ENCODE measurements at places on chromosomes 7 and 10. TPM values are rescaled to one million over a fixed set of nuclear protein-coding genes. Genes with fewer than 3 reads are reported as not detected.

TRIM74 gene
- not detected for total RNA-seq

DNA sequence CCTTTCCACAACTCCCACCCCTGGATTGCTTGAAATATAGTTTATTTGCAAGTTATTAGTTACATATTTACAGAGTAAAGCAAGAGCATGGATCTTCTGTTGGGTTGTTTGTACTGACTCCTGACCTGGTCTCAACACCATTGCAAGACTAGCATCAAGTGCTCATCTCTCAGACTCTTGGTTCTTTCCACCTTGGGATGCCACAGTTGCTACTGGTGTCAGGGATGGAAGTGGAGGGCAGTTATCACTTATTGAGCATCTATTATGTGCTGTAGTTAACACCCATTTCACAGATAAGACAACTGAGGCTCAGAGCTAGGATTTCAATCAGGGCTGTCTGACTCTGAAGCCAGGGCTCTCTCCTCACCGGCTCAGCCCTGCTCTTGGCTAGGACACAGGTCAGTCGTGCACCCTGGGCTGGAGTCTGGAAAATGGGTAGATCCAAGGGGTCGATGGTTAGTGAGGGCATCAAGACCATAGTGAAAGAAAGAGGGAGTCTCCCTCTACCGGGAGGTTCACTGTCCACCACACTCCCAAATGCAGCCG lies 614 bp upstream of the ADAMTS14 start:
- no peaks in the 10 kb centered on the region for H3K27me3 ChIP-seq
- H3K27ac ChIP-seq: peak overlapping the region; percentile 62
- H3K36me3 ChIP-seq: peaks cover 3% of the 10 kb centered on the region
- peak overlapping the region; percentile 68 for H3K4me3 ChIP-seq

- H3K4me1 ChIP-seq: no peaks in the 10 kb centered on the region
- no peaks in the 10 kb centered on the region for H3K36me3 ChIP-seq
- H3K27ac ChIP-seq: no peak overlapping the region
- DNase-seq: no peak
Observed at GRCh38 chr7:48292949-48293348, 121.7 kb downstream of the ABCA13 start.

- no peaks in the 10 kb centered on the region for H3K27me3 ChIP-seq
- peak overlapping the region; percentile 87 for H3K4me3 ChIP-seq
- H3K36me3 ChIP-seq: peaks cover 5% of the 10 kb centered on the region
- DNase-seq: peak; percentile 95
- H3K27ac ChIP-seq: peak overlapping the region; percentile 98
Observed at GRCh38 chr7:139777133-139777891, 486 bp downstream of the HIPK2 start.

DNA sequence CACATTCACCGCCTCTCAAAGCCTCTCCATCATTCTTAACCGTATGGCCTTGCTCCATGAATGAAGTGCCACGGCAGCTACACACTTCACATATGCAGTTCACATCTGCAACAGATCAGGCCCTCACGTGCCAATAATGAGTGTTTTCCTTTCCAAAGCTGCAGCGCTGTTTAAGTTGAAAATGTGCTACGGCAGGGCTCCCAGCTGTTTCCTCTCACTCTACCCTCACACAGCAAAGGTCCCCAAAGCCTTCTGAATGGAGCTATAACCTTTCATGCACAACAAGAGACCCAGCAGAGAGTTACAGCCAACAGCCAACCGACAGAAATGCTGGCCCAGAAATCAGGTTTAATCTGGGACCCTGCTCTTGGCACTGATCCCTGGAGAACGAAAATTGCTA lies 236.1 kb downstream of the ELMO1 start:
- H3K4me1 ChIP-seq: no peaks in the 10 kb centered on the region
- DNase-seq: no peak
- no peaks in the 10 kb centered on the region for H3K27me3 ChIP-seq
- H3K27ac ChIP-seq: no peak overlapping the region
- H3K4me3 ChIP-seq: no peak overlapping the region

GRCh38 chr10:86193841-86194240 lies 172.8 kb downstream of the GRID1 start:
- H3K27ac ChIP-seq: no peak overlapping the region
- H3K36me3 ChIP-seq: no peaks in the 10 kb centered on the region
- H3K4me3 ChIP-seq: no peak overlapping the region
- no peak for DNase-seq
- H3K4me1 ChIP-seq: no peaks in the 10 kb centered on the region

- no peaks in the 10 kb centered on the region for H3K27me3 ChIP-seq
- no peak overlapping the region for H3K4me3 ChIP-seq
- no peak for DNase-seq
- H3K27ac ChIP-seq: no peak overlapping the region
Observed at GRCh38 chr7:37061849-37062559, 337.7 kb upstream of the AOAH start.
